Daoy (cell line): ENCODE measurements at places on chromosomes 3 and 15.

DNA sequence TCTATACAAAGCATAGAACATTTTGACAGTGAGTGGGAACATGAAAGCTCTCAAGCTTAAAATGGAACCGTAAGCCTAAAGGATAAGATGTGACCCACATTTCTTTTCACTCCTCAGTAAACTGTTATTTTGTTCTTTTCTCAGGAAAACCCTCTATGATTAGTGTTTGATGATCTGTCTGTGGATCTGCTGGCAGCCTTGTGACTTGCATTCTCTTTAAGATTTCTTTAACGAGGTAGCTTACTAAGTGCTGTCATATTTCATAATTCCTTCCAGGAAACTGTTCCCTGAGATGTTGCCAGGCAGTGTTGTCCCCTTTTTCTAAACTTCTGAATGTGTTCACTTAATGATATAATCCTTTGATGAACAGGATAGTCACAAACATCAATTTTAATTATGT lies 167.6 kb downstream of the PYDC2 start:
- DNase-seq: no peak

DNA sequence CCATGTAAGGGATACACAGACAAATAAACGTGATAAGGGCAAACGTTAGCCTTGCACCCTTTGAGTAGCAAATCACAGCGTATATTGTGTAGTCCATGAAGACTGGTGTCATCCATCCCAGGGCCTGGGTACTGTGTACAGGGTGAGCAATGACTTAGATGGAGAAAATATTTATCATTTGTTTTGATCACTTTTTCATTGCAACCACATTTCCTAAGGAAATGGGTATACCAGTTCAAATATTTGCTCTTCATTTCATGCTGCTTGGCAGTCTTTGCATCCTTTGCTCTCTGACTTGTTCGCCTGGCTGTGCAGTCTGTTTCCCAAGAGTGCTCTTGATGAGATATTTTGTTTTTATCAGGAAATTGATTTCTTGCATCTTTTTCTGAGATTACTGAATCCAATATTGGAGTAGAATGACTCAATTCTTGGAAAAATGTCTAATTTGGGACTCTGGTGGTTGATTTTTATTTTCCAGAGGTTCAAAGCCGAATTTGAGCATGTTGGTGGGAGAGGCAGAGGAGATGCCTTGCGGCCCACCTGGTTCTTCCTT lies 424.6 kb upstream of the SEMA6D start:
- no peak for DNase-seq

- DNase-seq: peak; percentile 13
Measured at GRCh38 chr3:55128225-55128823, 200.5 kb upstream of the LRTM1 start.

DNA sequence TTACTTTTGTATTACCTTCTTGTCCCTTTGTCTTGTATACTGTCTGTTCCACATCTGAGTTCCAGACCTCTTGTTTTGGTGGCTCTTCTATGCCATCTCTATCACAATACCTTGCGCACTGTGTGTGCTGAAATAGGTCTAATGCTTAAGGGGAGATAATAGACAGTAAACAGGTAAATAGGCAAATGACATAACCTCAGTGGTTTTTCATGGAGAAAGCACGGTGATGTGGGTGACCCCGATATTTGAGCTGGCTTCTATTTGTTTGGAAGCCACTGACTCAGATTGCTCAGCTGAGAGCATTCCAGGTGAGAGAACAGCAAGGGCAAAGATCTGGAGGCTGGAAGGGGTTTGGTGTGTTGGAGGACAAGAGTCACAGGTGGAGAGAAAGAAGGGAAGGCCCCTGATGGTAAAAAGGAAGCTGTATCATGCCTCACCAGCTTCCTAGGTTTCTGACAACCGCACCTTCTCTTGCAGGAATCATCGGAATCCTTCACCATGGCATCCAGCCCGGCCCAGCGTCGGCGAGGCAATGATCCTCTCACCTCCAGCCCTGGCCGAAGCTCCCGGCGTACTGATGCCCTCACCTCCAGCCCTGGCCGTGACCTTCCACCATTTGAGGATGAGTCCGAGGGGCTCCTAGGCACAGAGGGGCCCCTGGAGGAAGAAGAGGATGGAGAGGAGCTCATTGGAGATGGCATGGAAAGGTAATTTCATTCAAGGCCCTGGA lies 795 bp downstream of the MCM2 start:
- no peak for DNase-seq

DNA sequence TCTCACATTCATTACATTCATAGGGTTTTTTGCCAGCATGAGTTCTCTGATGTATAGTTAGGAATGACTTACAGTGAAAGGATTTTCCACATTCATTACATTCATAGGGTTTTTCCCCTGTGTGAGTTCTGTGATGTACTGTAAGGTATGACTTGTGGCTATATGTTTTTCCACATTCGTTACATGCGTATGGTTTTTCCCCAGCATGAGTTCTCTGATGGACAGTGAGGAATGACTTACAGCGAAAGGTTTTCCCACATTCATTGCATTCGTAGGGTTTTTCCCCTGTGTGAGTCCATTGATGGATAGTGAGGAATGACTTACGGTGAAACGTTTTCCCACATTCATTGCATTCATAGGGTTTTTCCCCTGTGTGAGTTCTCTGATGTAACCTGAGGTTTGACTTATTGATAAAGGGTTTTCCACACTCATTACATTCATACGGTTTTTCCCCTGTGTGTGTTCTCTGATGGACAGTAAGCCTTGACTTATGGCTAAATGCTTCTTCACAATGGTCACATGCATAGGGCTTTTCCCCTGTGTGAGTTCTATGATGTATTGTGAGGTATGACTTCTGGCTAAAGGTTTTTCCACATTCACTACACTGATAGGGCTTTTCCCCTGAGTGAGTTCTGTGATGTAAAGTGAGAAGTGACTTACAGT lies 47.4 kb downstream of the ZNF717 start:
- DNase-seq: no peak

GRCh38 chr3:195385526-195385925 lies 57.3 kb downstream of the ACAP2 start:
- DNase-seq: peak; percentile 7

GRCh38 chr3:12005951-12006625 lies 1.9 kb downstream of the SYN2 start:
- peak; percentile 13 for DNase-seq

GRCh38 chr3:176919836-176920765 lies 277.2 kb downstream of the TBL1XR1 start:
- DNase-seq: peak; percentile 83

DNA sequence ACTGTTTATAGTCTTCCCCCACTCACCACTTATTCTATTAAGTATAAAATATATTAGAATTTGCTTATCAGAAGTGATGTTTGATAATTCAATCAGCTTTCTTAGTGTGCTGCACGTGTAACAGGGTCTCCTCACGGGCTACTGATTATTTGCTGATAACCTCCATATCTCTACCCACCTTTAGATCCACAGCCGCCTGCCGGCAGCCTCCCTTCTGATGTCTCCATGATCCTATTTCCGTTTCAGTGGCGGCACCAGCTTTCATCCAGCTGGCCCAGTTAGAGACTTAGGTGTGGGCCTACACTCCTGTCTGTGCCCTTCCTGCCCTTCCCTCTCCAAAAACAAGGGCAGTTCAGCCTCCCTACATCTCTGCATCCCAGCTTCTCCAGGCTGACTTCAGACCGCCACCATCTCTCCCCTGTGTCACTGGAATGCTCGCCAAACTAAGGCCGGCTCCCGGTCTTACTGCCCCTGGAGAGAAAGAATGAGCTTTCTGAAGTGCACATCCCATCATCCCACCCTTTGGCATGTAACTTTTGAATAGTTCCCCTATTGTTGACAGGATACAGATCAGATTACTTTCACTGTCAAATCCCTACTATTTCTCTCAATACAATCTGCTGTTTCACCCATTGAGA lies 76.6 kb upstream of the PRTG start:
- no peak for DNase-seq

DNA sequence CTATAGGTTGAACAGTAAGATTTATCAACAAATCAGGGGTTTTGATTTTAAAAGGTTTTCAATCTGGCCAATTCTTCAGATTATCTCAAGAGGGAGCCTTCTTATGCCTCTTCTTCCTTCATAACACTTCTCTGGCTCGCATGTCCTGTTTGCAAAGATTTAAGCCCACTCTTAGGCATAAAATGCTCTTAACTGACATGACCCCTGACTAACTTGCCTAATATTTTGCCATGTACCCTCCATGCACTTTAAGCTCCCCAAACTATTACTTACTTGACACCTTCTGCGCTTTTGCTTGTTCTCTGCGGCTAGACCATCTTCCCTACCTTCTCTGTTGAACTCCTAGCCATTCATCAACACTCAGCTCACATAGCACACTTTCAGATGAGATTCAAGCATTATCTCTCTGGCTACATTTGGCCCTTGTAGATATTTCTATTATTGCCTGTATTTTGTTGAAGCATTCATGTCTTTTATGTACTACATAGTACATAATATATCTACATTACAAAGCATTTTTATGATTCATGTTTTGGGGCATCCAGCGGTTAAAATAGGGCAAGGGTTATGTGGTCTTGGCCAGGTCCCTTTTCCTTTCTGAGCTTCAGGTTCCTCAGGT lies 1.0 kb upstream of the ARIH1 start:
- DNase-seq: no peak

DNA sequence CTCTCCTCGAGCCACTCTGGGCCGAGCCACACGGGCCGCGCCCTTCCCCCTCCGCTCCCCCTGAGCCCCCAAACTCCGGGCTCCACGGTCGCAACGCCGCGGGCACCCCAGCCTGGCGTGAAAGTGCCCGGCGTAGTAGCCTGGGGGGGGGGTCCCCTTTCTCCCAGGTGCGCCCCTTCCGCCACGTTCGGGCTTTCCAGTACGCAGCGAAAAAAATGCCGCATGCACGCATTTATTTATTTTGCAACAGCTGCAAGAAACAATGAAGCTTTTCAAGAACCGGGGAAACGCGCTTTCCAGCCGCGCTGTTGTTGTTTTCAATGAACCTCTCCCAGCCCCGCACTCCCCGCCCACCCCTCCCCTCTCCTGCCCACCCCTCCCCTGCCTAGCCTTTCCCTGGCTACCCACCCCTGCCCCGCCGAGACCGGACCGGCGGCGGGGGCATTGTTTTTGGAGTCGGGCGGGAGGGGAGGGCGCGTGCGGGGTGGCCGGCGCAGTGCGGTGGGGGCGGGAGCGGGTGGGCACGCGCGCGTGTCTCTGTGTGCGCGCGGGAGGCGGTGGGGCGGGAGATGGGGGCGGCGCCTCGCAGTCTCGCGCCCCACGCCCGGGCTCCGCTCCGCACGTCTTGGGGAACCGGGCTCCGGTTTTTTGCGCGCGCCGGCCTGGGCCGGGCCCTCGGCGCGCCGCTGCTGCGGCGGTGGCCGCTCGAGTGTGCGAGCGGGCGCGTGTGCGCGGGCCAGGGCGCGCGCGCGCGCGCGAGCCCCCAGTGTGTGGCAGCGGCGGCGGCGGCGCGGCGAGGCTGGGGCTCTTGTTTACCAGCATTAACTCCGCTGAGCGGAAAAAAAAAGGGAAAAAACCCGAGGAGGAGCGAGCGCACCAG lies at the start of gene IGF1R:
IGF1R (plus strand) TSS at position 766 of the 880 bp plus-strand sequence. CDS start 1,043 bp downstream, outside the sequence.
- DNase-seq: peak; percentile 92

DNA sequence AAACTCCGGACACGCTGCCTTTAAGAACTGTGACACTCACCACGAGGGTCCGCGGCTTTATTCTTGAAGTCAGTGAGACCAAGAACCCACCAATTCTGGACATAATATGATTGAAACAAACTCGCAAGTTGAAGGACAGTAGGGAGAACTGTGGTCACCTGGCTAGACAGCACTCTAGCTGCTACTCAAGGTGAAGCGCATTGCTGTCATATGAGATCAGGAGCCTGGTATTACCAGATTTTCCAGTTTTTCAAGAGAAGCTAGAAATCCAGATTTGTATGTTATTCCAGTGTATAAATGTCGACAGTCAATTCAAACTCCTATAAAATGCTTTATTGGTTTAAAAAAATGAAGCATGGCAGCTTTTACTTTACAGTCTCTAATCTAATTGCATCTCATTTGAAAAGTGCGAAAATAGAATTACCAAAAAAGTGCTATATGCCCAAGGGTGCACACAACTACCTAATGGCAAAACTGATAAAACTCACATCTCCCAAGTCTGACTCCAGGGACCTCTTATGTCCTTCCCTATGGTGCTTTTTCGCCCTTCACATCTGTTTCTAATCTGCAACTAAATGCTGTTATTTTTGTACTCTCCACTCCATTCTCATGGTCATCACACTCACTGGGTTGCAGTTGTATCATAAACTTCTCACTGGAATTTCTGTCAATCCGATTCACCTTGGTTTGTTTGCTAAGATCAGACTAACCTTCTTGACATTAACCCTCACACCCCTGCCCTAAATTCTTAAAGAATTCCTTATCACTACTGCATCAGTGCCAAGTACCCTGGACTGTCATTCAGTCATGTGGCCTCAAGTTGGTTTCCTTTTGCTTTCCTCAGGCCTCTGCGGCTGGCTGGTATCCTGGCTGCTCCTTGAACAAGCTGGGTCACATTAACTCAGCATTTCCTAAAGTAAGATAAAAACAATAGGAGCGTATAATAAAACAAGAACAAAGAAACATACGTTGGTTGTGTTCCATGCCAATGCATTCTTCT lies 31.5 kb upstream of the ARHGEF26 start:
- DNase-seq: no peak

DNA sequence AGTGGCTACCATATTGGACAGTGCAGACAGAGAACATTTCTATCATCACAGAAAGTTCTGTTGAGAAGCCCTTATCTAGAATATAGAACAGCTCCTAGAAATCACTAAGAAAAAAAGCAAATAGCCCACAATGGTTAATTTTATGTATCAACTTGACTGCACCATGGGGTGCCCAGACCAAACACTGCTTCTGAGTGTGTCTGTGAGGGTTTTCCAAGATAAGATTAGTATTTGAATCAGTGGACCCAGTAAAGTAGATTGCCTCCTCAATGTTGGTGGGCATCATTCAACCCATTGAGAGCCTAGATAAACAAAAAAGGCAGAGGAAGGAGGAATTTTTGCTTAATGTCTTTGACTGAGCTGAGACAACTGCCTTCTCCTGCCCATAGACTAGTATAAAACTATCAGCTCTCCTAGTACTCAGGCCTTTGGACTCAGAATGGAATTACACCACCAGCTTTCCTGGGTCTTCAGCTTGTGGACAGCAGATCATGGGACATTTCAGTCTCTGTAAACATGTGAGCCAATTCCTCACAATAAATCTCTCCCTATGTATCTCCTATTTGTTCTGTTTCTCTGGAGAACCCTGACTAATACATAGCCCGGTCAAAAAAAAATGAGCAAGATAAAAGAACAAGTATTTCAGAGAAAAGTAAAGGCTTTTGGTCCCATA lies 55.9 kb upstream of the OXTR start:
- DNase-seq: no peak

GRCh38 chr15:100082761-100083402 lies 258.9 kb downstream of the ADAMTS17 start:
- DNase-seq: no peak

GRCh38 chr15:35932531-35932930 lies 386.6 kb upstream of the DPH6 start:
- no peak for DNase-seq

DNA sequence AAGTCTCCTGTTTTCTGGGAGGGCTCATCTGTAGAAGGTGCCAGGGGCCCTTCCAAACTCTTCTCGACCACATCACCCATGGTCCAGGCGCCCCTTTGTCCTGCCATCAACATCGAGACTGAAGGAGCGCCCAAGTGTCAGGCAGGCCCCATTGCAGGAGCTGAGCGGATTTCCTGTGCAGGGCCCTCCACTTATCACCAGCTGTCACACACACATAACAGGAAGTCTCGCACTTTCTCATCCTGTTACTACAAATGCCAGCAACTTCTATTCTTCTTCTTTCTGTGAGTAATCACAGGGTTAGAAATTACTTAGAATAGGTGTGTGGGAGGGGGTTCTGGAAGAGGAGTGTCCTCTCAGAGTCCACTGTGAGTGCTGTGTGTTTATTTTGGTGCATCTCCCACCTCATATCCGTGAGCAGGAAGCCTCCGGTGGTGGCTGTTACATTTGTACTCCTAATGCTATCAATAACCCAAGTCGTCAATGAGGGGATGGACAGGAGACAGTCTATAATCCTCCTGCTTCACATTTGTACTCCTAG lies at the start of gene KLHL6:
KLHL6 (minus strand) TSS at position 166 of the 541 bp plus-strand sequence; CDS start at position 113, 53 bp downstream.
- DNase-seq: no peak
